Left colon (tissue), 2 donors: ENCODE measurements at places on chromosomes 2 and 18. TPM values are rescaled to one million over a fixed set of nuclear protein-coding genes. Genes with fewer than 3 reads are reported as not detected.

FOSL2 gene
- 197 TPM for total RNA-seq

LAMA1 gene
- 13.4 TPM for total RNA-seq

FAM228A gene
- total RNA-seq: not detected

MYL12A gene
- 520 TPM for total RNA-seq

MATN3 gene
- total RNA-seq: 0.42 TPM

DNA sequence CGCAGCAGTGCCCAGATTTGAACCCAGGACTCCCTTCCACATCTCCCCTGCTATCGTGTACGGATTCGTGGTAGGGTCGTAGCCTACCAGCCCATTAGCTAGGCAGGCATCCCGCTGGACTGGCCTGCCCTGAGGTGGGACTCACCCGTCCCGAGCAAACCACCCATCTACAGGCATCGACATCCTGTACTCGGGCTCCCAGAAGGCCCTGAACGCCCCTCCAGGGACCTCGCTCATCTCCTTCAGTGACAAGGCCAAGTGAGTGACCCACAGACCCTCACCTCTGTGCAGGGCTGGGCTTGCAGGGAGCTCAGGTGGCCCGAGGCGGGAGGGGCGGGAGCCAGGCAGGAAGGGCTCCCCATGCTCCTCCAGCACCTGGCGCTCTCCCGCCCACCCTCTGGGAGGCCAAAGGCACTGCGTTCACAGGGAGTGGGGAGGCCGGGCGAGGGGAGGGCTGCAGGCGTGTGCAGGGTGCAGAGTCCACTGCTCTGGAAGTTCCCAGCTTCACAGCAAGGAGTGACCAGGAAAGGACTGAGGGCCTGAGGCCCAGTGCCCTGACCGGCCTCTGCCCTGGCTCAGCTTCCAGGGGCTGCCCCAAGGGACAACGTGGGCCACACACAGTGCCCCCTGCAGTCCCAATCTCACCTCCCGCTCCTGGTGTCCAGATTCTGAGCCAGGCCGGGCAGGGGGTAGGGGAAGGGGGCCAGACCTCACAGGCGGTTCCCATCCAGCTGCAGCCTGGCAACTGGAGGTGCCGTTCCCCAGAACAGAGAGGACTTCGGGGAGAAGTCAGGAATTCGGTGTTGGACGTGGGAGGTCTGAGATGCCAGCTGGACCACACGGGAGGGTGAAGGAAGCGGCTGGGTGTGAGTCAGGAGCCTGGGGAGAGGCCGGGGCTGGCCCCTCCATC lies 5.4 kb downstream of the AGXT start:
- peak; percentile 76 for DNase-seq

DNA sequence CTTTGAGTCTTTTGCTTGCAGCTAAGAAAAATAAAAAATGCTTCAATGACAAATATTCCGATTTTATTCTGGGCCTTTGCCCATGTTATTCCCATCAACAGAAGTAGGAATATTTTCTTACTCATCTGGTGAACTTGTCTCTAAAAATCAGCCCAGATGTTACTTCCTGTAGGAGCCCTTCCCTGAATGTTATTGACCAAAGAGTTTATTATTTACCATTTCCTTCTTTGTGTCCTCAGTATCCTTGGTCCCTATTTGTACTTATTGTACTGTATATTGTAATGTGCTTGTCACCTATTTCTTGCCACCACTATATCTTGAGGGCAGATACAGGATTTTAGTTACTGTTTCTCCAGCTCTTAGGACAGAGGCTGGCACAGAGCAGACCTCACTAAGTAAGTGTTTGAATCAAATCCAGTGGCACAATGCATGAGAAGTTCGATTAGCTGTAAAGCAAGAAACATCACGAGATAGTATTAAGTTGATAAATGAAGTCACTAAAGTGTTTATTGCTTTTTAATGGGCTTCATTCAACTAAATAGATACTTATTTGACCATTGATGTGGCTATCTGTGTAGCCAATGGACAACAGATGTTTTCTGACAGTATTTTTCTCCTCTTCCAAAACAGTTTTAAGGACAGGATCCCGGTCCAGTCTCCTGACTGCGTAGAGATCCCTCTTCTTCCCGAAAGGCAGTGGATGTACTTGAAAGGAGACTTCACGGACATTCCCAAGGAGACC lies 109.1 kb downstream of the DDX1 start:
- no peak for DNase-seq

GRCh38 chr2:55511508-55512124 lies 7.9 kb upstream of the CFAP36 start:
- no peak for DNase-seq

GRCh38 chr18:6947338-6948030 lies 170.1 kb downstream of the LAMA1 start:
- peak; percentile 73 for DNase-seq

- peak; percentile 32 for DNase-seq
These were observed 138.1 kb downstream of the WDR7 start for GRCh38 chr18:56789004-56789888.

DNA sequence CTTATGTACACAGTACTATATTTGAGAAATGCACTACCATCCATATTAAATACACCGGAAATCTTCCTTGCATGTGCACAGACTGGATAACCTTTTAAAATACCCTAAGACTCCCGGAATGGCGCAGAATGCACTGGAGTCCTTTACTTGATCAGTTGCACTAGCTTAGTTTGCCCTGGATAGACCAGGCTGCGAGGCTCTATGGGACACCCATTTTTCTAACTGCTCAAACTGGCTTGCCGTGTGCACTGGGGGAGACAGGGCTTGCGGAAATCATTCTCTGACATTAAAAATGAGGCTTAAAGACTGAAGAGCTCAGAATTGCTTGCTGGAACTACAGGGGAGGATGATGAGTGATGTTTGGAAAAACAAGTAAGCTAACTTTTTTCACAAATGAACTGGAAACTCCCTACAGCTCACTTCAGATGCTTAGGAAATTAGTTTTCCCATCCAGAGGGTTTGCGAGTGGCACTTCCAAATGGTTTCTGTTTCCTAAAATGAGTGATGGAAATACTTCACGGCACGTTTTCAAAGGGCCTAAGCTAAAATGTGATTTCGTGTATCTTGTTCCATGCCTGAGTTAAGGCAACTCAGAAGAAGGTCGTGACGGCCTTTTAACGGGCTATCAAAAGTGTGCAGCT lies 2.7 kb downstream of the NCK2 start:
- no peak for DNase-seq

GRCh38 chr2:71659868-71660518 lies 206.6 kb downstream of the DYSF start:
- DNase-seq: no peak

- no peak for DNase-seq
These were observed 14.9 kb upstream of the KLF11 start for GRCh38 chr2:10028407-10028987.

- no peak for DNase-seq
These were observed 34.1 kb downstream of the SERPINB11 start for GRCh38 chr18:63736876-63737275.

DNA sequence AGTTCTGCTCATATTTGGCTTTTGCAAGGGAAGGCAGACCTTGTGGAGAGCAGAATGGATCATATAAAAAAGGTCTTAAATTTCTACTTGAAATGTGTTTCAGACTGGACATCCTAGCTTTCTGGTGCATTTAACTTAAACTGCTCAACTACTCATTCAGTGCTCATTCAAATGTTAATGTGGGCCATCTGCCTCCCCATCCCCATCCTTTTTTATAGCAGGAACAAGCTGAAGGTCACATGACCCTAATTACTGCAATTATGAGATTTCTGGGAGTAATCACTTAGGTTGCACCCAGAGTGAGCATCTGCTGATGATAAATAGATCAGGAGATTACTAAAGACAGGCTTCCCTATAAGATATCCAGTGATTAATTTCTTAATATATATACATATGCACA lies 96.1 kb downstream of the MAP2 start:
- DNase-seq: no peak

GRCh38 chr18:21904856-21905255 lies 164.3 kb downstream of the MIB1 start:
- DNase-seq: peak; percentile 12

GRCh38 chr2:43326101-43326825 lies 99.9 kb upstream of the ZFP36L2 start:
- DNase-seq: no peak

DNA sequence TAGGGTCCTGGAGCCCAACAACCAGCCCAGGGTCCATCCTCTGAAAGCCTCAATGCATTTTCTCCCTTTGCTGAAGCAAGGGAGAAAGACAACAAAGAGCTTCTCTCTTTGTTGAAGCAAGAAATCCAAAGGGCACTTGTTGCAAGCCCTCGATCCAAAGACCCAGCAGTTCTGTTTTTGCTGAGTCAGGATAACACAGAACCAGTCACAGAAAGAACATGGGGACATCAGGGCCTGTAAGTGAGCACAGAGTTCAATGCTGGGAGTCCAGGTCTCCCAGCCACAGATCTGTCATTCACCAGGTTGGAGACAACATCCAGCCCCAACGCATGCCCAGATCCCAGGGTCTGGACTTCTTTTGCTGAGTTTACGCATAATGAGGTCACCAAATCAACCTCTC lies 315.8 kb upstream of the KLHL29 start:
- DNase-seq: no peak

DNA sequence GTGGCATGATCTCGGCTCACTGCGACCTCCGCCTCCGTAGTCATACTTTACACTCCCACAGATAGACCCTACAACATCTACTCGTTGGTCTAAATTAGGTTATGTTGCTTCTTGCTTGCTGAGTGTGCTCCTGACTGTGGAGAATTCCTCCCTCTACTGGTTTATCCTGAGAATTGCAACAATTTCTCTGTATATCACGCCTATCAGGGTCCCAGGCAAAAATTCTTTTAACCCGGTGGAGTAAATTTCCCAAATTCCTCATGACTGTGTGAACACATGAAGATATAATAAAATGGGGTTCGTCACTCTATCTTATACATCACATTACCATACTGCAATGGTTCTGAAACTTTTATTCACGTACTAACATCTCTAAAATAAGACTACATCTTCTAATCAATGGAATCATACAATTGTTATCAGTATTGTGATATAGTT lies 156.7 kb downstream of the EVA1A start:
- DNase-seq: no peak

GRCh38 chr2:230012267-230012884 lies 56.3 kb downstream of the SLC16A14 start:
- no peak for DNase-seq

DNA sequence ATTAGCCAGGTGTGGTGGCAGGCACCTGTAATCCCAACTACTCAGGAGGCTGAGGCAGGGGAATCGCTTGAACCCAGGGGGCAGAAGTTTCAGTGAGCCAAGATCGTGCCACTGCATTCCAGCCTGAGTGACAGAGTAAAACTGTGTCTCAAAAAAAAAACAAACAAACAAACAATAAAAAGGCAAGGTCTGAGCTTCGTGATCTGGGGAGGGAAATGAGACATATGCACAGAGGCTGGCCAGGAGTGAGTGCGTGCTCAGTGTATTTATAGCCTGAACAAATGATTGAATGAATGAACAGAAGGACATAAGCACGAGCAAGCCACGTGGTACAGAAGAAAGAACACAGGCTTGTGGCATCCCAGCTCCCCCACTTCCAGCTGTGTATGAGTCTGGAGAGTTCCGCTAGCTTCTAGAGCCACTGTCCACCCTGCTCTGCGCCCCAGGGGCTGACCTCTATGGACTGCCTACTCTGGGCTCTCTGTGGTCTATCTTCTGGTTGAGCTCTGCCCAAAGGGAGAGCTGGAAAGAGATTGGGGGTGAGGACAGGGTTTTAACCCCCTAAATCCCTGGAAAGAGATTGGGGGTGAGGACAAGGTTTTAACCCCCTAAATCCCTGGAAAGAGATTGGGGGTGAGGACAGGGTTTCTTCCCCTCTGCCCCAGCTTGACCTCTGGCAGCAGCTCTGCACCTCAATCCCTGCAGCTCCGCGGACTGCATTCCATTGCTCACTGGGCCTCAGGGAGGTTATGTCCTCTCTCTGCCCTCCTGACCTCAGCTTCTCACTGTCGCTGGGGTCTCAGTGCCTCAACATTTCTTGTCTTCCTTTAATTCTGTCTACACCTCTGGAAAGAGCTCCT lies 11.0 kb upstream of the ROCK2 start:
- DNase-seq: no peak

- DNase-seq: no peak
These were observed 114.8 kb downstream of the SMAD2 start for GRCh38 chr18:47815486-47816270.
